Activated CD4-positive, alpha-beta T cell treated with anti-CD3 and anti-CD28 coated beads for 36 hours (primary cell): ENCODE measurements at places on chromosomes 16 and 17. TPM values are rescaled to one million over a fixed set of nuclear protein-coding genes. Genes with fewer than 3 reads are reported as not detected.

- no peaks in the 10 kb centered on the region for H3K36me3 ChIP-seq
- DNase-seq = no peak
- no peak overlapping the region for H3K27ac ChIP-seq
- no peak overlapping the region for H3K4me3 ChIP-seq
These were observed 11.6 kb upstream of the ZNF689 start for GRCh38 chr16:30621765-30622164.

- H3K27ac ChIP-seq = peak overlapping the region; percentile 61
- peak overlapping the region; percentile 79 for H3K4me3 ChIP-seq
- H3K27me3 ChIP-seq = peaks cover 5% of the 10 kb centered on the region
- H3K4me1 ChIP-seq = peaks cover 50% of the 10 kb centered on the region
These were observed 1.1 kb downstream of the CREBBP start for GRCh38 chr16:3879258-3879886.

The ITGAX gene
- 5.3 TPM for total RNA-seq

- peak overlapping the region; percentile 16 for H3K27ac ChIP-seq
- peaks cover 2% of the 10 kb centered on the region for H3K27me3 ChIP-seq
- peaks cover 4% of the 10 kb centered on the region for H3K36me3 ChIP-seq
- H3K4me1 ChIP-seq = peaks cover 7% of the 10 kb centered on the region
- H3K4me3 ChIP-seq = no peak overlapping the region
- no peak for DNase-seq
These were observed 3.5 kb upstream of the TRIM47 start for GRCh38 chr17:75881678-75882454.

The SGCA gene
- total RNA-seq = 0.26 TPM

DNA sequence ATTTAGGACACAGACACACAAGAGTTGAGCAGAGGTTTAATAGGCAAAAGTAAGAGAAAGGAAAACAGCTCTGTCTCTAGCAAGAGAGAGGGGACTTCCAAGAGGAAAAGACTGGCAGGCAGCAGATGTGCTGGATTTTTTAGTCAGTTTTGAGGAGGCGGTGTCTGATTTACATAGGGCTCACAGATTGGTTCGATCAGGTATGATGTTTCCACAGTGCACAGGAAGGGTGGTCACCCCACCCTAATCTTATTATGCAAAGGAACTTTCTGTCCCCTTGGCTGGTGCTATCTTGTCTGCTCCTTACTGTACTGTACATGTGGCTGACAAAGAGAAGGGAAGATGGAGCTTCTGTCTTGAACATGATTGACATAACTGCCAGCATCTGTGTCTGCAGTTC is 25.3 kb downstream of the BFAR start:
- H3K4me3 ChIP-seq = no peak overlapping the region
- H3K27ac ChIP-seq = peak overlapping the region; percentile 7
- peak; percentile 7 for DNase-seq
- peaks cover 5% of the 10 kb centered on the region for H3K4me1 ChIP-seq

GRCh38 chr17:44910231-44911106 is 4.8 kb downstream of the GFAP start:
- no peak overlapping the region for H3K4me3 ChIP-seq
- H3K27ac ChIP-seq = no peak overlapping the region
- no peak for DNase-seq
- peaks cover 23% of the 10 kb centered on the region for H3K27me3 ChIP-seq
- no peaks in the 10 kb centered on the region for H3K4me1 ChIP-seq
- no peaks in the 10 kb centered on the region for H3K36me3 ChIP-seq

The BAHCC1 gene
- 0.05 TPM for total RNA-seq

DNA sequence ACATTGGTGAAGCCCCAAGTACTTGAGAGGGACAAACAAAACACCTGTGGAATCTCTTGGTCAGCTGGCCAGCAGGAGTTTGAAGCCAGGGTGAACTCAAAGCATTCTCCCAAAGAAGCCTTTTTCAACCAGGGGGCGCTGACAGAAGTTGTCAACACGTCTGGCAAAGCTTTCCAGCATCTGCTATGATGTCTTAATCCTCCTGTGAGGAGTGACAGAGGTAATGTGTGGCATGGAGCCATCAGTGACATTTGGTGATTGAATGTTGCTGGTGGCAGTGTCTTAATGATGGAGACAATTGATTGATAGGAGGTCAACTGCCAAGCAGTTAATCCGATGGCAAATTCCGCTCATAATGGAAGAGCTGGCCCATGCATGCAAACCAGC is 257.6 kb upstream of the HSBP1 start:
- no peak overlapping the region for H3K4me3 ChIP-seq
- no peaks in the 10 kb centered on the region for H3K36me3 ChIP-seq

The PRSS33 gene
- total RNA-seq = not detected

DNA sequence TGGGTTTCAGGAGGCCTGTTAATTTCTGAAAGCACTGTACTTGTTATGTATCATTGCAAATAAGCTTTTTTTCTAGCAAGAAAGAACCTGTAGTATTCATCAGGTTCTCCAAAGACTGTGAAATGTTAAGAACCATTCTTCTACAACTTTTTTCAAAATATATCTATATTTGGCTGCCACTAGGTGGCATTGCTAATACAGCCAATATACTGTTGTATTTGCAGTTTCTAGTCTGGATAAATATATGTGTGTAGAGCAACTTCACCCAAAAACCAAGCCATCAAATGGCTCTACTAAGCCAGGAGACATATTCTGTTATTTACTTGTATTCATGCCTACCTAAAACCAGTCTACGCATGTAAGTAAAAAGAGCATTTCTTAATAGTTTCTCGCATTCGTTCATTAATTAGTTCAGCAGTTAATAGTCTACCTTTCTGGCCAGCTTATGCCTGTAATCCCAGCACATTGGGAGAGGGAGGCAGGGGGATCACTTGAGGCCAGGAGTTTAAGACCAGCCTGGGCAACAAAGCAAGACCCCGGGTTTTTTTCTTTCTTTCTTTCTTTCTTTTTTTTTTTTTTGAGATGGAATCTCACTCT is 39.5 kb downstream of the VMP1 start:
- H3K27me3 ChIP-seq = no peaks in the 10 kb centered on the region
- peaks cover 18% of the 10 kb centered on the region for H3K36me3 ChIP-seq
- H3K4me3 ChIP-seq = no peak overlapping the region

DNA sequence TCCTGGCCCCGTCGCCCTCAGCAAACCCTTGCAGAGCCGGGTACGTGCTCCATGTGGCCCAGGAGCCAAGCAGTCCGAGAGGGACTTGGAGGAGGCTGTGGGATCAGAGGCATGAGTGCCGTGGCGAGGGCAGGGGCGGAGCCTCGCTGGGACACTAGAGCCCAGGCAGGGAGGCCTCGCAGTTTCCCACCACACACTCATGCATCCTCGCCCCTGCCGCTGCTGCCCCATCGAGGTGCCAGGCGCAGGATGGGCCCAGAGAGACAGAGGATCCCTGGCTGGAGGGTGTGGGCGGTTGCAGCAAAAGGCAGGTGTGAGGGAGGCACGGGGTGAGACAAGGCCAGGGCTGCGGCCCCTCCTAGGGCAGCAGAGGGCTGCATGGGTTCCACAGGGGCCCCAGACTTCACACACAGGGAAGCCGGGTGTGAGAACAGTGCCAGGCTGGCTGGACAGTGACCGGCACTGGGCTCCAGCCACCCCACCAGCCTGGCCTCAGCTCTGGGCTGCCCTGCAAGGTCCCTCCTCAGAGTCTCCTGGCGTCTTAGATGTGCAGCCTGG is 7.7 kb downstream of the BCAR1 start:
- DNase-seq = no peak
- H3K27ac ChIP-seq = no peak overlapping the region
- H3K4me3 ChIP-seq = no peak overlapping the region
- no peaks in the 10 kb centered on the region for H3K36me3 ChIP-seq
- peaks cover 2% of the 10 kb centered on the region for H3K27me3 ChIP-seq

DNA sequence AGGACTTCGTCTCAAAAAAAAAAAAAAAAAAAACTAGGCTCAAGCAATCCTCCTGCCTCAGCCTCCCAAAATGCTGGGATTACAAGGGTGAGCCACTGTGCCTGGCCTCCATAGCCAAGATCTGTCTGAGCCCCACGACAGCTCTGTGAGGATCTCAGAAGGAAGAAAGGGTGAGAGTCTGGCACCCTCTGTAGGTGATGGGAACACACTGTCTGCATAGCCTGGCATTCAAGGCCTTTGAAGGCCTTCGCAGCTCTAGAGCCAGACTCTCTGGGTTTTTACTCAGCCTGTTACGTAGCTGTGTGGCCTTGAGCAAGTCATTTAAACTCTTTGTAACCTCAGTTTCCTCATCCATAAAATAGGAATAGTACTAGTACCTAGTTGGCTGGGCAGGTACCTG is 6.3 kb upstream of the XPO6 start:
- H3K4me1 ChIP-seq = peaks cover 3% of the 10 kb centered on the region
- H3K27ac ChIP-seq = no peak overlapping the region
- DNase-seq = peak; percentile 76
- H3K27me3 ChIP-seq = no peaks in the 10 kb centered on the region
- no peaks in the 10 kb centered on the region for H3K36me3 ChIP-seq

DNA sequence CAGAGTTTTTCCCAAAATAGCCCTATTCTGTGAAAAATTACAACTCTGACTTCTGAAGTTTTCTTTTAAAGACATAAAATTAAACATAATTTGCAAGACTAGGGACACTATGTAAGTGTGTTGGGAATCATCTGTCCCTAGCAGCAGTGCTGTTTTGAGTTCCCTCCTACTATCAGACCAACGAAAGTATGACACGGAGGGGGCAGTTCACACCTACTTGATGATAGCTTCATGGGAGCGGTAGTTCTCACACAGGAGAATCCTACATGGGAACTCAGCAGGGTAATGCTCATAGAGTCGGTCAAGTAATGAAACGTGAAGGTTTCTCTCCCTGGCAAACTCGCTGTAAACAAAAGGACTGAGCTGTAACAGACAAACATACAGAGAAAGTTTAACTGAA is 96.6 kb downstream of the HELZ start:
- H3K36me3 ChIP-seq = peaks cover 57% of the 10 kb centered on the region
- peaks cover 9% of the 10 kb centered on the region for H3K4me1 ChIP-seq
- no peak overlapping the region for H3K4me3 ChIP-seq
- H3K27ac ChIP-seq = no peak overlapping the region
- DNase-seq = no peak

- peaks cover 17% of the 10 kb centered on the region for H3K4me1 ChIP-seq
- no peak for DNase-seq
These were observed 21.1 kb downstream of the CBFA2T3 start for GRCh38 chr16:88955906-88956305.

DNA sequence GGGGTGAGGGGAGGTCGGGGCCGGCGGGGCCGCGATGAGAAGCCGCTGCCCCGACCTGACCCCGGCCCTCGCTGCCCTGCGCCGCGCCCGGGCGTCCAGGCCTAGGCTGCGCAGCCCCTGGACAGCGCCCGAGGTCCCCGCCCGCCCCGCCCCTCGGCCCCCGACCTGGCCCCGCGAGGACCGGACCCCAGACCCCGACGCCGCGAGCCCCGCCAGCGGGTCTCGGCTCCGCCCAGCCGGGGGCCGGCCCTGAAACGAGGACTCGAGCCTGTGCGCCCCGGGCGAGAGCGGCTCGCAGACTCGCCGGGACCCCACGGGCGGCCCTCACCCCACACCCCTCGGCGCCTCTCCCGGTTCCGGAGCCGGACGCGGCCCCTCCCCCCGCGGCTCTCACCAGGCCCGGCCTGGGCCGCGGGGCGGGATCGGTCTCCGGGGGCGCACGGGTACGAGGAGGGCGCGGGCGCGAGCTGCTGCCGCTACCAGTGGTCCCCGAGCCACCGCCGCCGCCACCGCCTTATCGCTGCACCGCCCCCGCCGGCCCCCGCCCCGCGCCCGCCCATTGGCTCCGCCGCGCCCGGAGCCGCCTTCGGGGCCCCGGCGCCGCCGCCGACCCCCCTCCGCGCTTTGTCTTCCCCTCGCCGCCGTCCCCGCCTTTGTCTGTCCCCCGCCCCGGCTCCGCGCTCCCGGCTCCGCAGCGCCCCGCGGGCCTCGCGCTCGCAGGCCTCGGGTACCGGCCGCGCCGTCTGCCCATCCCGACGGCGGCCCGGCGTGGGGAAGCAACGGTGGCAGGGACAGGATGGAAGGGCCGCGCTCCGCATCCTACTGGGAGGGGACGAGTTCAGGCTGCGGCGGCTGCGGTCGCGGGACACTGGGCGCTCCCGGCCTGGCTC is at the start of gene LIMD2:
Gene LIMD2 (minus strand): TSS at position 488 of the 890 bp plus-strand sequence. CDS start 827 bp downstream, outside the sequence.
- no peaks in the 10 kb centered on the region for H3K27me3 ChIP-seq
- H3K36me3 ChIP-seq = peaks cover 46% of the 10 kb centered on the region
- peak within 1 kb of the TSS; percentile 94 for H3K27ac ChIP-seq
- H3K4me1 ChIP-seq = peaks cover 65% of the 10 kb centered on the region
- DNase-seq = peak; percentile 88
- H3K4me3 ChIP-seq = peak within 1 kb of the TSS; percentile 82

GRCh38 chr17:57670769-57671569 is 74.1 kb downstream of the CCDC182 start:
- H3K4me3 ChIP-seq = no peak overlapping the region
- H3K27me3 ChIP-seq = no peaks in the 10 kb centered on the region
- peaks cover 2% of the 10 kb centered on the region for H3K36me3 ChIP-seq

The CACNG5 gene
- not detected for total RNA-seq

DNA sequence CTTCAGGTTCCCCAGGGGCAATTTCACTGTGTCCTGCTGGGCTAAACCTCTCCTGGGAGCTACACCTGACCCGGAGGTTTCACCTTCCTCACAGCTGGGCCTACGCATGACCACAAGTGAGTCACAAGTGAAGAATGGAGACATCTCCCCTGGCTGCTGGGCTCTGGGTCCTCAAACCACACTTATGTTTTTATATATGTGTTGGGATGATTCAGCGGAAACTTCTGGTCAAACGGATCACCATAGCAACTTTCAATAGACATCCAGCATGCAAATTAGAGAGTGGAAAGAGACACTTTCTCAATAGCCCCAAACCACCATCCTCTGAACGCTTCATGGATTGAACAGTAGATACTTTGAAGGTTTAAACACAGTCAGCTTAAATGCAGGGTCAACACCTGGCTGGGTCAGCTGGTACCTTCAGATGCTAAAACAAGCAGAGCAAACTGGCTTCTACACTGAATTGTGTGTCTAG is 28.0 kb upstream of the MAF start:
- H3K27ac ChIP-seq = peak overlapping the region; percentile 71
- H3K4me1 ChIP-seq = peaks cover 14% of the 10 kb centered on the region
- peak; percentile 86 for DNase-seq
- no peak overlapping the region for H3K4me3 ChIP-seq
- peaks cover 24% of the 10 kb centered on the region for H3K27me3 ChIP-seq

- peaks cover 14% of the 10 kb centered on the region for H3K36me3 ChIP-seq
- no peaks in the 10 kb centered on the region for H3K27me3 ChIP-seq
- H3K4me3 ChIP-seq = no peak overlapping the region
- no peak for DNase-seq
These were observed 18.0 kb downstream of the NETO2 start for GRCh38 chr16:47125757-47126156.

- no peaks in the 10 kb centered on the region for H3K27me3 ChIP-seq
- no peak for DNase-seq
- H3K36me3 ChIP-seq = peaks cover 2% of the 10 kb centered on the region
- H3K4me3 ChIP-seq = no peak overlapping the region
- H3K27ac ChIP-seq = no peak overlapping the region
These were observed 9.4 kb downstream of the CD300LD start for GRCh38 chr17:74582633-74583032.

The PRSS8 gene
- total RNA-seq = not detected

DNA sequence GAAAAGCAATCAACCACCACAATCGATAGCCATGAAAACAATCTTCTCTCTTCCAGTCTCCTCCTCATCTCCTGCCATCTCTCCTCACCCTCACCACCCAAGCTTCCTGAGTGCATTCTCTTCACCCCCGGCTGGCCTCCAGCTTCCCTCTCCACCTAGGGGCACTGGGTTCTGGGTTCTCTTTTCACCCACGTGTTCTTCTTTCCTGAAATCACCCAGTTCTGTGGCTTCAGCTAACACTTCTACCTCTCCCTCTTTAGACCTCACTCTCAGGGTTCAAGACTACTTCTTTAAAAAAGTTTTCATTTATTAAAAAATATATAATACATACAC is 8.2 kb downstream of the ITGAM start:
- H3K27me3 ChIP-seq = peaks cover 8% of the 10 kb centered on the region
- peaks cover 40% of the 10 kb centered on the region for H3K4me1 ChIP-seq
- peak overlapping the region; percentile 61 for H3K27ac ChIP-seq
- H3K4me3 ChIP-seq = peak overlapping the region; percentile 2

The SLFN12L gene
- total RNA-seq = 23.3 TPM
